Hematopoietic multipotent progenitor cell (in vitro differentiated cells): ENCODE measurements at places on chromosomes 16 and 17. TPM values are rescaled to one million over a fixed set of nuclear protein-coding genes. Genes with fewer than 3 reads are reported as not detected.
A peak's percentile ranks its signal among the peaks of the same experiment; 100 is the strongest.

The GOSR1 gene
- total RNA-seq = 15.9 TPM

The ACSM2B gene
- not detected for total RNA-seq

The NPIPB13 gene
- total RNA-seq = 1.9 TPM

GRCh38 chr17:19986941-19987861, 9.6 kb upstream of the AKAP10 start:
- DNase-seq = no peak

DNA sequence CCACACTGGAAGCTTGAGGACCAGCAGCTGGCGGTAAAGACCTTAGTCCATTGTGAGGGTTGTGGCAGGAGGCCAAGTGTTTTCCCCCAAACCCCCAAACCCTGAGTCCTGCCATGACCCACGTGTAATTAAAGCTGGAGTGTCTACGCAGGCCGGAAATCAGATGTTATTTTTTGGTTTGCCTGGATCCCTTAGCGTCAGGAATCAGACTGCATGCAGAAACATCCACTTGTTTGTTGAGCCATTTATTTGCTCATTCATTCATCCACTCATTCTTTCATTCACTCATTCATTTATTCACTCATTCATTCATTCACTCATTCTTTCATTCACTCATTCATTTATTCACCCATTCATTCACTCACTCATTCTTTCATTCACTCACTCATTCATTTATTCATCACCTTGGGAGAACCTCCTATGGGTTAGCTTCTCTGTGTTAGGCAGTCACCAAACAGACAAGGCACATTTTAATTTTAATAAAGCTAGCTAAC, 313.1 kb downstream of the MAF start:
- no peak for DNase-seq

DNA sequence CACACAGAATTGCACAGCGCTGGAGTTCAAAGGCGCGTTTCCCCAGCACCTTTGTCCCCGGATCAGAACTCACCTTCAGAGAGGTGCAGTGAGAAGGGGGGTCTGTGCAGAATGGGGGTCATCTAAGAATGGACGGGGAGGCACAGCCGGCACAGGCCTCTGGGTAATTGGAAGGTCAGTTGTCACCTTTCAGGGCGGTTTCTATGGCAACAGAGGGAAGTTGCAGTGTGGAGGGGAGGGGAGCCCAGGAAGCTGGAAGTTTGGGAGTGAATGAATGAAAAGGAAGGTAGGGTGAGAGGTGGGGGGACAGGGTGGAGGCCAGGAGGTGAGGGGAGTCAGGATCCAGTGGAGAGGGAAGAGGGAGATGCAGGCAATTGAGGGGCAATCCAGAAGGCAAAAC, 12.4 kb upstream of the KCNG4 start:
- DNase-seq = no peak

GRCh38 chr16:28477311-28477920, 5.3 kb upstream of the NPIPB7 start:
- DNase-seq = no peak

GRCh38 chr16:23788685-23789084, 33.9 kb downstream of the CHP2 start:
- DNase-seq = no peak

DNA sequence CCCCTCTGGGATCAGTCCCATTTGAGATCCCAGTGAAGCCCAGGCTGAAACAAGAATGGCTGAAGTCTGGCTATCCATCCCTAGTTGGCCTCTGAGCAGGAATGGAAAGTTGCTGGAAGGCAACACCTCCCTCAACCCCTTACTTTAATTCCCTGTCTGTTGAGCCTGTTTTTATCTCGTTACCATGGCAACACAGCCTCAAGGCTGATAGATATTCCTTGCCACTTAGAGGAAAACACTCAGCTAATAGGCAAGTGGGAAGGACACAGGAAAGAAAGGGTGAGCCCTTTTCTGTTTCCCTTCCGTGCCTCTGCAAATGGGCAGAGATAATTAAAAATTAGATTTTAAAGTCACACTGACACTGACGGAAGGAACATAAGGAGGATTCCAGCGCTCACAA, 75.5 kb upstream of the CLEC3A start:
- no peak for DNase-seq

DNA sequence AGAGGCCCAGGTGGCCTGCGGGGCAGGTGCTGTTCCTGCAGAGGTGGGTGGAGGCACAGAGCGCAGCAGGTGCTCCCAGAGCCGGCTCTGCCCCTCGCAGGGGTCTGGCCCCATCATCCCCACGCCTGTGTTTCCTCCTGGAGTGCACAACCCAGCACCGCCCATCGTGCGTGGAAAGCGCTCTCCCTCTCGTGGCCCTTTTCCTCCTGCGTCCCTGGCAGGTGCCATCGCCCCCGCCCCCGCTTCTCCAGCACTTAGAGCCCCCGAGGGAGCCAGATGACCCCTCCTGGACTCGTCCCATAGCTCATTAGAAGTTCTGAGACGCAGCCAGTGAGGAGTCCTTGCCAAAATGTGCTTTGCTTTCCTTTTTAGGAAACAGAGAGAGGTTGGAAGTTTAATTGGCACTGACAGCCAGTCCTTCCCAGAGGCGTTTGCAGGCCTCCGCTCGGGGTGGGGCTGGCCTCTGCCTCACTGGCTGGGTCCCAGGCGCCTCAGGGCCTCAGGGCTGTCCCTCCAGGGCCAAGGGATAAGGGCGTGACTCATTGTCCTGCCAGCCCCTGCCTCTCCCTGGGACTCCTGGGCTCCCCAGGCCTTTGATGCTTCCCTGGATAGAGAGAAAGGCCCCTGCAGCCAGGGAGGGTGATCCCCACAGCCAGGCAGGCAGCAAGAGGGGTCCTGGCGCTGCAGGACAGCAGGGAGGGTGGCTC, 32.2 kb upstream of the CHMP6 start:
- no peak for DNase-seq

DNA sequence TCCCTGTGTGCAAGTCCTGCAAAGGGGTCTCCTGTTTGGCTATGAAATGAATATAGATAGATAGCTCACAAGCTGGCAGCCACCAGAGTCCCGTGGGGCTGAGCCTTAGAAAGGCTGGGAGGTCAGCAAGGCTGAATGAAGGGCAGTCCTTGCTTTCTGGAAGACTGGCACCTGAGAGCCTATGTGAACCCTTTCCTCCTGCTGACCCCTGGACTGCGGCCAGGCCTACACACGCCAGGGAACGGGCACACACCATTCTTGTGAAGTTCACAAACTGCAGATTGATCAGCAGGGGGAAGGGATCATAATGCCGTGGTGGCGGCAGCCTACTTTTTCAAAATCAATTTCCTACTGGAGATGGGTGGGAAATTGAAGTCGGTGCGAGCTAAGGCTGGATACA, 985 bp upstream of the C17orf107 start:
- DNase-seq = no peak

GRCh38 chr17:57288773-57289121, 32.4 kb downstream of the MSI2 start:
- peak; percentile 64 for DNase-seq

- no peak for DNase-seq
Observed at GRCh38 chr17:76498876-76499251, 2.4 kb downstream of the RHBDF2 start.

DNA sequence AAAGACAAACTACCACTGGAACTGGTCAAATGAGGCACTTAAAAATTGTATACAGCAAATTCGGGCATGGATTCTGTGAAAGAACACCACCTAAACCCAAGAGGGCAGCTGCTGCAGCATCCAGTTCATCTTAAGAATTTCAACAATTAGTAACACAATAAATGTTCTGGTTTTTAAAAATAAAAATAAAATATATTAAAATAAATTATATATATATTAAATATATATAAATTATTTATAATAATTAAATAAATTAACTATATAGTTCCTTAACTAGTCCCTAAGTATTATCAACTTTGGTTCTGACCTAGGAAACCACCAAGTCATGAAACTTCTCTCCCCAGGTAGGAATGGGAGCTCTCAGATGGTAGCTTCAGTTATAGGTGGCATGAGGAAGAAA, 13.4 kb upstream of the RFFL start:
- DNase-seq = no peak
